ENCODE measurements at places on chromosomes 11 and 22.
A peak's percentile ranks its signal among the peaks of the same experiment; 100 is the strongest.

GRCh38 chr22:50001388-50002231, 11.0 kb downstream of the IL17REL start:
- DNase-seq: no peak

DNA sequence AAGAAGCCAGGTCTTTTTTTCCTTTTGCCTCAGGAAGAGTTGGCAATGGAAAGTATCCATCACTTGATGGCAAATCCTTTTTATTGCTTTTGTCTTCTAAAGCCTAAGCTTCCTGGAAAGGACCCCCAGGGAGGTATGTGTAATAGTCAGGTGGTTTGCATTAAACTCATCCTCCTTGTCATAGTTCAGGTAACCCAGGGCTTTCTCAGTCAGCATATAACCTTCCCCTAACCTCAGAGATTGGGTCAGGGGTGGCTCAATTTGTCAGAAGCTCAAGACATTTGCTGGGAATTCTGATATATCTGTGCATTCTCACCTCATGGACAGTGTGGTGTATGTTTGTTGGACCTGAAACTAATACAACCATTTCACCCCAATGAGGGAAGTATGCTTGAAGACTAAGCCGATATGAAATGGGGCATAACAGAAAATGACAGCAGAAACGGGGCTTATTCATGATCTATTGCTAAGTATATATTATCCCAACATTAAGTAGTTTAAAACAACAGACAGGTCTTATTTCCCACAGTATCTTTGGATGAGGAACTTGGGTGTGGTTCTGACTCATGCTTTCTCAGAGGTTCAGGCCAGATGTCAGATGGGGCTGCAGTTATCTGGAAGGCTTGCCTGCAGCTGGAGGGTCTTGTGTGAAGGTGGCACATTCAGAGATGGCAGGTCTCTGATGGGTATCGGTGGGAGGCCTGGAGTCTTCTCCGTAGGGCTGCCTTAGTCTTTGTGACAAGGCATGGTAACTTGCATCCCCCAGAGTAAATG, 135.8 kb upstream of the SPON1 start:
- DNase-seq: no peak

- no peak for DNase-seq
Measured at GRCh38 chr11:88345949-88346348, 8.4 kb upstream of the CTSC start.

- DNase-seq: no peak
Measured at GRCh38 chr11:111911563-111912401, at the start of gene CRYAB. CRYAB (minus strand) TSS chr11:111911770; CDS start chr11:111911724, 46 bp downstream.

- no peak for DNase-seq
Measured at GRCh38 chr22:48096411-48096810, 1334.0 kb downstream of the TBC1D22A start.

- DNase-seq: no peak
Measured at GRCh38 chr11:763549-764321, 13.6 kb downstream of the GATD1 start.

GRCh38 chr11:19467904-19468303, 227.2 kb upstream of the E2F8 start:
- DNase-seq: no peak

DNA sequence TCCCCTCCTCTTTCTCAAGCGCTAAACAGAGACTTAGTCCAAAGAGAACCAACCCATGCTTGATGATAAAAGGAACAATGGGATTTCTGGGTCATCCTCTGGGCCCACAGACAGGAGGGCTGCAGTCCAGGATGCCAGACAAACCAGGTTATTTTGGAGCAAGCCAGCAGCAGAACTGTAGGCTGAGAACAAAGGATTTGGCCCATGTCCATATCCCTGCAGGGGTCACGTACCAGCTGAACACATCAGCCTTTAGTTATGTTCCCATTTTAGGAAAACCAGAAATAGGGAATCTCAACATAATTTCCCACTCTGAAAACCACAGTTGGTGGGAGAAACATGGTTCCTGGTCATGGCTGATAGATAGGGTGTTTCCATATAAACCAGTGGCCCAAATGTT, 533.6 kb upstream of the CADM1 start:
- DNase-seq: no peak

- DNase-seq: no peak
Measured at GRCh38 chr11:115184901-115185300, 319.3 kb downstream of the CADM1 start.

DNA sequence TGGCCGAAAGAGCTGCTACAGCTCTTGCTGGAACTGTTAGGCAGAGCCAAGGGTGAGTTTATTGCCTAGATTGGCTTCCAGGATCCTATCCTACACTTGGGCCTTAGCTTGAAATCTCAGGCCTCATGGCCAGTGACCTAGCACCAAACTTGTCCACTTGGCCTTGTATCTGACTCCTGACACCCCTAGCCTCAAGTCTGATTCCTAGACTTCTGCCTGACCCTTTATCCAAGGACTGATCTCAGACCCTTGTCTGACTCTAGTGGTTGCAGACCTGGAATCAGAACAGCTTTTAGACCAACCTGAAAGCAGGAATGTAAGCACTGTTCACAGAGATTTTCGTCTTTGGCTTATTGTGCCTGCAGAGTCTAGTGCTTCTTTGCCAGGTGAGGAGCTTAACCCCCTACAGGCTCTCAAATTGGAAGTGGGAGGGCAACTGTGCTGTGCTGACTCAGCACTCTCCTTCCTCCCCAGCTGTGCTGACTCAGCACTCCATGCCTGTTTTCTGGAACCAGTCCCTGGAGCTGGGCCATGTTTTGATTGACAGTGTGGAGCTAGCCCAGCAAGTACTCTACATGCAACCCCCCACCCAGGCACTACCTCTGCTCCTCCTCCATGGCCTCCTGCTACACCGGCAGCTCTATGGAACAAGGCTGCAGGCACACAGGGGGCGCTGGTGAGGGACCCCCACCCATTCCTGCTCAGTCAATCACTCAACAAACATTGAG, 35.1 kb downstream of the RRP8 start:
- DNase-seq: no peak

DNA sequence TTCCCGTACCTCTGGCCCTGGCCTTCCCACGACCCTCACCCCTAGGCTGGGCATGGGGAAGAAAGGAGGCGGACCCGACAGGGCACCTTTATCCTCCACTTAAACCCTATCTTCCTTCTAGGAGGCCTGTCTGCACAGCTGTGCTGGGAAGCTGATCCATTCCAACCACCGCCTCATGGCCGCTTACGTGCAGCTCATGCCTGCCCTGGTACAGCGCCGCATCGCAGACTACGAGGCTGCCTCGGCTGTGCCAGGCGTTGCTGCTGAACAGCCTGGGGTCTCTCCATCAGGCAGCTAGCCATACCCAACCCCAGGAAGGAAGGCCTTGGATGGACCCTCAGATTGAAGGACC, 599 bp downstream of the TIMM10B start:
- no peak for DNase-seq

DNA sequence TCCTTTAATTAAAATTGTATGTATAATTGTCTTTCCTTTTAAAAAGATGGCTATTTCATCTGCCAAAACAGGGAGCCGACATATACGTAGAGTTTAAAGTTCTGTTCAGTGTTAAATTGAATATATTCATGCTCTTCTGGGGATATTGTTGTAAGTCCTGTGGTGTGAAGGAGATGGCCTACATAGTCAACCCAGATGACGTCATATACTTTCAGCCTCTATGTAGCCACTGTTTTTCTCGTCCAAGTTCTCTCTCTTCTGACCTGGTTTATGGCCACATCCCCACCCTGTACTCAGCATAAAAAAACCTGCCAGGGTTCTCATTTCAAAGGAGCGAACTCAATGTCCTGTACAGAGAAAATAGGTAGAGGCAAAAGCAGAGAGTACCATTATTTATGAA, 509.4 kb upstream of the ARHGAP42 start:
- no peak for DNase-seq

- no peak for DNase-seq
Measured at GRCh38 chr22:35783943-35784614, 66.4 kb downstream of the APOL5 start.

GRCh38 chr11:42065199-42065598, 605.7 kb upstream of the LRRC4C start:
- no peak for DNase-seq

GRCh38 chr11:65128182-65129145, 5.9 kb downstream of the SYVN1 start:
- DNase-seq: no peak

DNA sequence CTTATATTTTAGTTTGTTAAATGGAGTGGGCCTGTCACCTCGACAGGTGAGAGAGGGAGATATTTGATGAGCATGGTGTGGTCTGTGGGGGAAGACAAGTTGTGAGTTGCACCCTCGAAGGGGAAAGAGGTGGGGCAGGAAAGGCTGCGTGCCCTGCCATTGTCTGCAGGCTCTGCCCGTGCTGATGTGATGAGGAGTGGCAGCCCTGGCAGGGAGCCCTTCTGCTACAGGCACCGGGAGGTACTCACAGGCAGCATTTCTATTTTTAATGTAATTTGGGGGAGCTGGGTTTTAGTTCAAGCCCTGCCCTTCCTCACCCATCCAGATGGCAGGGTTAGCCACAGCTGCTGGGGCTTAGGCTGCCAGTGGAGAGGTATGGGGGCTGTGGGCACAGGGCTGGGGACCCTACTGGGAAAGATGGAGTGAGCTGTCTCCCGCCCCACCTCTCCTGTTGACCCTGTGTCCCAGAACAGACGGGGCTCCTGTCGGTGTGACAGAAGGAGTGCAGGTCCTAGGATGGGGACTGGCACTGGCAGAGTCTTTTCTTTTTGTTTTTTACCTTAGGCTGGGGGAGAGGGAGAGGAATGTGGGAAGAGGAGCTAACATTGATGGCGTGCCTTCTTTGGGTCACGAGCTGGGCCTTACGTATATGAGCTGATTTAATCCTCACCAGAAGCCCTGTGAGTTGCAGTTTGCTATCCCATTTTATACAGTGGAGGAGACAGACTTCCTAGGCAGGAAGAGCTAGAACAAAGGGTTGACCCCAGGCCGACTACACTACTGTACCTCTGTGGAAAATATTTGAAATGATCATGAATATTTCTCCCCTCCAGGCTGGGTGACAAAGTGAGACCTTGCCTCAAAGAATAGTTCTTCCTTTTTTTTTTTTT, 51.6 kb downstream of the CEP164 start:
- no peak for DNase-seq

DNA sequence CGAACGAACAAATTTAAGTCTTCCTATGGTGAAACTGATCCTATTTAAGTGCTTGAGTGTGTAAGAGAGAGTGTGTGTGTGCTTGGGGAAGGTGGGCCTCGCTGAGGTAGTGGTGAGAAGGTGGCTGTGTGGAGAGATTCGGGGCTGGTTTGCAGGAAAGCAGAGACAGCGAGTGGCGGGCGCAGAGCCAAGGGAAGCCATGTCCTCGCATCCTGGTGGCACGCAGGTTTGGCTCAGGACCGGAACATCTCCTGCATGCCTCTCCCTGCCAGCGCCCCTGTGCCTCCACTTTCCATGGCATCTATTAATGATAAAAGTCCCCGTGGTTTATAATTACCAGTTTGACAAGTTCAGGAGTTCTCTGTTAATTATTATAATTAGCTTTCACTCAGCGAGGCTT, 383.1 kb upstream of the CADM1 start:
- no peak for DNase-seq

GRCh38 chr11:19718951-19719350, 6.3 kb downstream of the NAV2 start:
- DNase-seq: no peak

DNA sequence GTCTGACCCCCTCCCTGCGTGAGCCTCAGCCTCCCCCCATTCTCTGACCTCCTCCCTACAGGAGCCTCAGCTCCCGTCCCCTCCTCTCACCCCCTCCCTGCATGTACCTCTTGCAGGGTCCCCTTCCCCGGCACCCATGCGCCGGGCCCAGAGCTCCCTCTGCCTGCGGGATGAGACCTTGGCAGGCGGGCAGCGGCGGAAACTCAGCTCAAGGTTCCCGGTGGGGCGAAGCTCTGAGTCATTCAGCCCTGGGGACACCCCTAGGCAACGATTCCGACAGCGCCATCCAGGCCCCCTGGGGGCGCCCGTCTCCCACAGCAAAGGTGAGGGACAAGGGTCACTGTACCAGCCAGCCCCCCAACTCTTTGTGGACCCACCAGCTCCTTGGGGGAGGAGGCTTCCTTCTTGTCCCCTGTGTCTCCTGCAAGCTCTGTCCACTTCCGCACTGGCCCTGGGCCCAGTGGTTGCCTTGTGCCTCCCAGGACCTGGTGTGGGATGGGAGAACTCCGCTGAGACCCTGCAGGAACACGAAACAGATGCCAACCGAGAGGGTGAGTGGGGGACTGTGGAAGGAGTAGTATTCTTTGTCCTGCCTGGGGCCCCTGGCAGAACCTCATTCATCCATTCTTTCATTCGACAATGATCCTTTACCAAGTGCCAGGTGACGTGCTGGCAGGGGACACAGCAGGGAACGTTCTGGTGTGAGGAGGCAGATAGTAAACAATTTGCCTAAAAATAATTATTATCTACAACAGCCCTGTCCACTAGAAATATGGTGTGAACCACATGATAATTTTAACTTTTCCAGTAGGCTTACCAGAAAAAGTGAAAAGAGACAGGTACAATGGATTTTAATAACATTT, 3.7 kb upstream of the RPS6KA4 start:
- DNase-seq: peak; percentile 74

- DNase-seq: no peak
Measured at GRCh38 chr11:73629907-73630306, 16.5 kb upstream of the PLEKHB1 start.

GRCh38 chr11:85965202-85965601, 103.7 kb downstream of the PICALM start:
- no peak for DNase-seq

GRCh38 chr11:44624761-44625221, 59.3 kb downstream of the CD82 start:
- DNase-seq: no peak

- DNase-seq: no peak
Measured at GRCh38 chr11:36499315-36499714, 10.8 kb downstream of the TRAF6 start.

- DNase-seq: no peak
Measured at GRCh38 chr11:116901211-116901610, 63.8 kb upstream of the APOA1 start.

DNA sequence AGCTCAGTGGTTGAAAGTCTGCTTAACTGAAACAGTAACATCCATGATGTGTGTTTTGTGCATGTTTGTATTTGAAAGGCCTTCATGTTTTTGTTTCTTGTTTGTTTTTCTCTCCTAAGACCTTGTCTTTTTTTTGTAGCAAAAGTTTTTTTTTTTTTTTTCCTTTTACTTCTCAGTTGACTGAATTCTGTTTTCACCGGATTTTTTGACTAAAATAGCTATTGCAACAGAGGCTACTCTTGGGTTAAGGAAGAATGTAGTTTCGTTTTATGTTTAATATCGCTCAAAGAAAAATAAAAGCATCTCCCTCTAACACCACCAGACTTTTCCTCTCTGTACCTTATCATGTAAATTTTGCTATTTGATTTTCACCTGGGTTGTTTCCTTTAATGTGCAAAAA, 15.1 kb downstream of the APOL6 start:
- no peak for DNase-seq

GRCh38 chr22:30893434-30894370, 74.9 kb downstream of the MORC2 start:
- DNase-seq: no peak

GRCh38 chr22:35292786-35293185, 6.9 kb upstream of the TOM1 start:
- no peak for DNase-seq

- DNase-seq: no peak
Measured at GRCh38 chr22:25169278-25170031, 30.2 kb upstream of the CRYBB3 start.
